ENCODE measurements at places on chromosomes 7 and 10. TPM values are rescaled to one million over a fixed set of nuclear protein-coding genes. Genes with fewer than 3 reads are reported as not detected.
A peak's percentile ranks its signal among the peaks of the same experiment; 100 is the strongest.

CPA2 gene
- not detected for polyA plus RNA-seq

- DNase-seq = no peak
Observed at GRCh38 chr7:121313220-121313792, 15.5 kb upstream of the WNT16 start.

- DNase-seq = no peak
Observed at GRCh38 chr10:86723009-86723408, 33.4 kb upstream of the BMPR1A start.

- DNase-seq = no peak
Observed at GRCh38 chr10:123599366-123599849, 66.7 kb upstream of the GPR26 start.

MAGI2 gene
- polyA plus RNA-seq = 1.8 TPM

- DNase-seq = peak; percentile 23
Observed at GRCh38 chr7:15628876-15629275, 57.6 kb downstream of the MEOX2 start.

- DNase-seq = no peak
Observed at GRCh38 chr7:103879928-103880600, 109.4 kb downstream of the RELN start.

GRCh38 chr7:2474224-2474623 lies 2.0 kb downstream of the GRIFIN start:
- DNase-seq = no peak

DNA sequence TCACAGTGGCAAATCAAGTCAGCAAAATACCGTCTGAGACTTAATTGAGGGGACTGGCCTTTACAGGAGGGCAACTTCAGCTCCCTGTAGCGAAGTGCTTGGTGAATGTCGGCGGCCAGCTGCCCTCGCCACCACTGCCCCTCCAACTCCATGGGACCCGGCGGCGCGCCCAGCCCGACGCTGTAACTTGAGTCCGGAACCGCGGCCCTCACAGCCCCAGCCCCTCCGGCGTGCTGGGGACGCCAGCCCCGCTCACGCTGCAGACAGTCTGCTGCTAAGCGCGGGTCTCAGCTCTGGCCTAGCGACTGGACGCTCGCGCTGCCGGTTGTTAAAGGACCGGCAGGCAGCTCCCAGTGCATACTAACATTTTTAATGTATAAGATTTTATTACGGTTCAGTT lies 113.4 kb upstream of the NUPR2 start:
- DNase-seq = no peak

- DNase-seq = no peak
Observed at GRCh38 chr7:69845721-69846495, 247.6 kb downstream of the AUTS2 start.

NPFFR1 gene
- polyA plus RNA-seq = not detected

GRCh38 chr10:88624840-88625239 lies 38.3 kb downstream of the LIPJ start:
- DNase-seq = no peak

- no peak for DNase-seq
Observed at GRCh38 chr10:97573021-97573420, 442 bp downstream of the ANKRD2 start.

- DNase-seq = no peak
Observed at GRCh38 chr7:137609500-137609899, 237.3 kb downstream of the DGKI start.

GOLGA7B gene
- polyA plus RNA-seq = not detected

DNA sequence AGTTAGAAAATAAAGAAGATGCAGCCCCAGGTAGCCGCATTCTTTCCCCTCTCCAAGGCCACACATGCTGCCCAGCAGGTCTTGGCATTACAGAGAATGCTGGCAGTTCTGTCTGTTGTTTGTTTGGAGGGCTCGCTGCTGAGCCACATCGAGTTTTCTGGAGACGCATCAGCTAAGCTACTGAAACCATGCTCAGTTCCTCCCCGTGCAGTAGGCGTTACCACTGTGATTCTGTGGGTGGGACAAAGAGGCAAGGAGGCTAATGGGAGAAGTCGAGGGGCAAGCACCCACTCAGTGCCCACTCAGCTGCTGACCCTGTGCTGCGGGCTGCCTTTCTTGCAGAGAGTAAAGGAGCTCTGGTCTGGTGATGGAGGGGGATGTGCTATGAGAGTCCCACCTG lies 15.5 kb upstream of the GTPBP4 start:
- DNase-seq = no peak

DNA sequence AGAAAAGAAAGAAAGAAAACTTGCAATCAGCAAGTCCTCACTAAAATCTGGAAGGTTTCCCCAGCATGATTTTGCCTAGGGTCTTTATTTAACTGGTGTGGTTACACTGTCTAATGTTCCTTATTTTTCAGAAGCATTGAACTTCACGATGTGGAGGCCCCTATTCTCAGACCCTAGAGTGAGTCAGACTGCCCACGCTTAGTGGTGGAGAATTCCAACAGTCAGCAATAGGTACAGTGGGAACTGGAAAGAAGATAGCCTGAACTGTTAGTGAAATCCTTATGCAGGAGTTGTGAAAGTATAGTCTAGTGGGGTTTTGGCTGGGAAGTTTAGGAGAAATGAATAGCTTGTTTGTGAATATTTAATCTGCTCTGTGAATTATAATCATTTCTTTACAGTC lies 115.0 kb downstream of the FZD1 start:
- peak; percentile 68 for DNase-seq

BEND7 gene
- polyA plus RNA-seq = 6.2 TPM

GRCh38 chr7:124713086-124713485 lies 52.5 kb downstream of the GPR37 start:
- DNase-seq = peak; percentile 18

- DNase-seq = peak; percentile 86
Observed at GRCh38 chr7:121020249-121020988, 31.9 kb downstream of the CPED1 start.

ARHGEF35 gene
- 1.9 TPM for polyA plus RNA-seq

HECTD2 gene
- 5.2 TPM for polyA plus RNA-seq

DNA sequence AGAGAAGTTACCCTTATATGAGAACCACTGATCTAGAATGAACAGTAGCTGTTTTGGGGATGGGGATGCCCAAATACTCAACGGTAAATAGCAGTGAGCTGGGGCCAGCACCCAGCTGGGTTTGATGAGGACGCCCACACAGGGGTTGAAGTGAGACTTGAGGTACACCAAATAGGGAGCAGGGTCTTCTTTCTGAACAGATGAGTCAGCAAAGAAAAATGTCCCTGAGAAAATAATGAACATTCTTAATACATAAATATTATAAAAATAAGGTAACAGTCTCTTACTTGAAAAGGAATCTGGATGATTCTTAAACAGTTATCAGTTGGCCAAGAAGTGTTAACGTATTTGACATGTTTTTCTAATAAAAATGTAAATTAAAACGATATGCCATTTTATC lies 2.0 kb downstream of the PRSS37 start:
- no peak for DNase-seq

ARHGEF5 gene
- 4.7 TPM for polyA plus RNA-seq

GRCh38 chr7:143042159-143042789 lies 9.9 kb upstream of the OR6V1 start:
- DNase-seq = no peak

DNA sequence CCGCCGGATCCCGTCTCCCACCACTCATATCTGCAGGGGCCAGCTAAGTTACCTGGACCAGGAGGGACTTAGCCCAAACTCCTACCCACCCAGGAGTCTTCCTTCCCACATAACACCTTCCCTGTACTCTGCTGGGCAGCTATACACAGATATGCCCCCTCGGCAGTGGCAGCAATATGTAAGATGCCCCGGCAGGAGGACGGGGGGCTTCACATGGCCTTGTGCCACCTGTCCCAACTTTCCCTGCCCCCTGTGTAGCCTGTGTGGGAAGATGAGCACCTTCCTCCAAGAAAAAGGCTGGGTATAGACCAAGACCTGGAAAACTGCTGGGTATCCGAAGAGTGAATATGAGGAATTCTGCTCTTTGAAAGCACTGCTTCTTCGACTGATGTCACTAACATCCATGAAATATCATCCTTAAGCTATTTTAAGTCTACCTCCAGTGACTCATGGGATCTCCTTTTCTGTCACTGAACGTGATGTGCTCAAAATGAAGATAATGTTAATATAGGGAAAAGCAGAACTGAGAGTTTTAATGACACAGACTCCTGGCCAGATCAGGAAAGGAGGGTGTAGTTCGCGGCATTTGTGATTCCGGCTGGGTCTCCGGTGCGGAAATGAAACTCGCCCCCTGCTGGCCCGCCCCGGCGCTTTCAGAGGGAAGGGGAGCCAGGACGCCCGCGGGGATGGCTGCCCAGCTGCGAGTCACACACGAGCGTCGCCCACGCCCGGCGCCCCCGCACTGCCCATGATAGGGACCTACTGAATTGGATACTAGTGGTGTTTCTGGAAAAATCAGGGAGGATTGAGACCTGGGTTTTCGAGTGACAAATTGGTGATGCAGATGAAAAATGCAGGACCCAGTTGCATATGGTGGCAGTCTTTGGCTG lies 256.9 kb upstream of the NFE2L3 start:
- DNase-seq = peak; percentile 3

LLCFC1 gene
- polyA plus RNA-seq = not detected

GPR15LG gene
- not detected for polyA plus RNA-seq

Measured in fibroblast of lung (primary cell).